ENCODE measurements at places on chromosomes 13 and 19.

DNA sequence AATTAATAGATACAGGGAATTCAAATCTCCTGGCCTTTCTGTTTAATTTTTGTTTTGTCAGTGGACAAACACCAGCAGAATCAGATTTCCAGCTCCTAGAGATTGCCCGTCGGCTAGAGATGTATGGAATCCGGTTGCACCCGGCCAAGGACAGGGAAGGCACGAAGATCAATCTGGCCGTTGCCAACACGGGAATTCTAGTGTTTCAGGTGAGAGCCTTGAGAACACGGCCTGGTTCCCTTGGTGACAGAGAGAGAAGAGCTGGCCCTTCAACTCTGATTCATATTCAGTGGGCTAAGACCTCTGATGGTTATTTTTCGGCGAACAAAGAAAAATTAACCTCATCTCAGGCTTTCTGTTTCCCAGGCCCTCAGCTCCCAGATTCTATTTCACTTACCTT lies 191.3 kb downstream of the STK24 start:
- no peak for DNase-seq

GRCh38 chr13:51327961-51328360 lies 11.5 kb upstream of the SERPINE3 start:
- no peak for DNase-seq

- DNase-seq = no peak
Observed at GRCh38 chr13:51844862-51845573, at the start of gene TMEM272. Gene TMEM272 (minus strand): TSS chr13:51845177. CDS start chr13:51838530, 6,647 bp downstream.

GRCh38 chr19:6233827-6234511 lies 45.8 kb downstream of the MLLT1 start:
- no peak for DNase-seq

DNA sequence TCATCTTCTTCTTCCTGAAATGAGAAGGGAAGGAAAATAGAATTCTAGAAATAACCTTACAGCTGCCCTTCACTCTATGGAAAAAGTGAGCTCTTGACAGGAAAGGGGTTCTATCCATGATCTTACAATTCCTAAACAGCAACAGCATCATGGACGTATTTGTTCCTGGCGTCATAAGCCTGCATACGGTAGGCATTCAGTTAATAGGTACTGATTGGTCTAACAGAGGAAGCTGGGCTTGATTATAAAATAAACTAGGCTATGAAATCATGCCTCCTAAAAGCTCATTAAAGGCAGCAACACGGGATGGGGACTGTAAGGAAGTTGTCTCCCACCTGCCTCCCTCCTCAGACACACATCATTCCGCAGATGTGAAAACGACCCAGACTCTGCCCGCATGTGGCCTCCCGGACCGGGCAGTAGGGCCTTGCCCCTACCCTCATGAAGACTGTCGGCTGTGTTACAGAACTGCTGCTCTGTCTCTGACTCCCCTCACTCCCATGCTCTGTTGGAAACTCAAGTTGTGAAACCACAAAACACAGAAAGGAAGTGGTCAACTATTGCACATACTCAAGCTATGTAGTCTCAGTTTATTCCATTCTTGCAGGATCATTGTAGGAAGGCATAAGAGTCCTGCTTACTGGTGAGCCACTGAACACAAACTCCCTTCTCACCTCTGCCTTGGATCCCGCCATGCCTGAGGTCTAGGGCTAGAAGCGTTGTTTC lies 129.8 kb downstream of the DLEU7 start:
- no peak for DNase-seq

DNA sequence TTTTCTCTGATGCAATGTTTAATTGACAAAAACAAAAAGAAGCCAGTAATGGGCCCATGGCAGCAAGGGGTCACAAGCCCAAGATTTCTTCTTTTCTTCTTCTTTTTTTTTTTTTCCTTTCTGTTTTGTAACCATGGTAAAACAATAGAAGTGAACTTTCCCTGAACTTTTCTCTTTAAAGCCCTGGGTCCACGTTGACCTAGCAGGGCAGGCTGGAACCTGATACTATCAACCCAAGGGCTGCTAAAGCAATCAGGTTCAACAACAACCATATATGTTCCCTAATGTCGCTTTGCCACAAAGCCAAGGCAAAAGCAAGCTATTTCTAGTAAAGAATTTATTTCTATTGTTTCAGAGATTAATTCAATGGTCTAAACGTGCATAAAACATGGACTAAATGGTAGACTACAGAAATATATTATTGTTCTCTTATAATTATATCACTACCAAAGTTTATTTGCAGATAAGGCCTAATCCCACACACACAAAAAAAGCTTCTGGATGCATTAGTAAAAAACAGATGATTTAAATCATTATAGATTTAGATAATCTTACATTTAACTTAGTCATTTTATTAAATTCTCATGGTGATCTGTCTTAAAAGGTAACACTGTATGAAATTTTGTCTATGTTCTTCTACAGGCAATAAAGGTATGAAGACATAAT lies 153.9 kb downstream of the DACH1 start:
- DNase-seq = no peak

DNA sequence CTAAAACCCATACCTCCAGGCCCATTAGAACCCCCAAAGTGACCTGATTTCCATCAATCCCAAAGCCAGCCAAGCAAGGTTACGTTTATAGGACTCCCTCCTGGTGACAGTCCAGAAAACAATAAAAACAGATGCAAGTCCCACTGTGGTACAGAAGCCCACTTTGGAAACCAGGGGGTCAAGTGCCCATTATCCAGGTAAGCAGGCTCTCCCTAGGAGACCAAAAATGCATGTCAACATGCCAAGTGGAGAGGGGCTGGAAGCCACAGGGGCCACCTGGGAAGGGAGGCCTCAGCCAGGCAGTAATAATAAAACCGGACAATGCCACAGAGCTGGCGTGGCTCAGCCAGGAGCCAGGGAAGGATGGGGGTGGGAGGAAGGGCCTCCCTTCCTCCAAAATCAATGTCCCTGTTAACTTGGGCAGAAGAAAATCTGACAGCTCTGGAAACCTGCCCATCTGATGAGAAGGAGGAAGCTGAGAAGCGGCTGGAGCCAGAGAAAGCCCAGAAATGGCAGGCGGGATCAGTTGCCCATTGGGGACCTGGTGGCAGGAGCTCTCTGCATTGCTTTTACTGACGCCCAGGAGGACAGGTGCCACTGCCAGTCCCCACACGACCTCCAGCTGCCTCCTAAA lies 160.4 kb downstream of the ZIC5 start:
- no peak for DNase-seq

DNA sequence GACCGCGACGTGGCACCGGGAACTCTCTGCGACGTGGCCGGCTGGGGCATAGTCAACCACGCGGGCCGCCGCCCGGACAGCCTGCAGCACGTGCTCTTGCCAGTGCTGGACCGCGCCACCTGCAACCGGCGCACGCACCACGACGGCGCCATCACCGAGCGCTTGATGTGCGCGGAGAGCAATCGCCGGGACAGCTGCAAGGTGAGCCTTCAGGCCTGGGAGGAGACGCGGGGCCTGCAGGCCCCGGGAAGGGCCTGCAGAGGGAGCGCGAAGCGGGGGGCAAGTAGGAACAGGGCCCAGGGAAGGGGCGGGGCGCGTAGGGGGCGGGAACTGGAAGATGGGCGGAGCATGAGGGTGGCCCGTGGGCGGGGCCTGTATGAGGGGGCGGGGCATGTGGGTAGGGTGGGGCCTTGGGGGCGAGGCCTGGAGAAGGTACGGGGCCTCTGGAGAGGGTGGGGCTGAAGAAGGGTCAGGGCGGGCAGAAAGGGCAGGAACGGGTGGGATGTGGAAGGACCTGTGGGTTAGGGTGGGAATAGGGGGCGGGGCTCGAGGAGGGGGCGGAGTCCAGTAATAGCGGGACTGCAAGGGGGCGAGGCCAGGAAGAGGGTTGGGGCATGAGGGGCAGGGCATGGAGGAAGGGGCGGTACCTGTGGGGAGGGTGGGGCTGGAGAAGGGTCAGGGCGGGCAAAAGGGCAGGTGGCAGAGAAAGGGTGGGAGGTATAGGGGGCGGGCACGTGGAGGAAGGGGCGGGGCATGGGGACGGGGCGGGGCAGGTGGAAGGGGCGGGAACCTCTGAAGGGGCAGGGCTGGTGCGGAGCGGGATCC lies 2.5 kb downstream of the CFD start:
- DNase-seq = no peak

Measured in coronary artery (tissue), 2 donors.